ENCODE measurements at places on chromosomes 13 and 19. TPM values are rescaled to one million over a fixed set of nuclear protein-coding genes. Genes with fewer than 3 reads are reported as not detected.

- no peak for DNase-seq
These were observed 312.4 kb downstream of the DNAJC15 start for GRCh38 chr13:43335764-43336163.

The NUFIP1 gene
- total RNA-seq = 6.0 TPM

GRCh38 chr13:113920606-113921286, 53.1 kb downstream of the C13orf46 start:
- DNase-seq = no peak

- DNase-seq = no peak
These were observed 50.6 kb downstream of the IPO5 start for GRCh38 chr13:98004107-98004506.

Measured in activated CD4-positive, alpha-beta T cell treated with anti-CD3 and anti-CD28 coated beads, Interleukin-2, amount 10 ng/mL, durations not matched to agents 7 days and 5 days (primary cell).